ENCODE measurements at places on chromosomes 1 and 21.

DNA sequence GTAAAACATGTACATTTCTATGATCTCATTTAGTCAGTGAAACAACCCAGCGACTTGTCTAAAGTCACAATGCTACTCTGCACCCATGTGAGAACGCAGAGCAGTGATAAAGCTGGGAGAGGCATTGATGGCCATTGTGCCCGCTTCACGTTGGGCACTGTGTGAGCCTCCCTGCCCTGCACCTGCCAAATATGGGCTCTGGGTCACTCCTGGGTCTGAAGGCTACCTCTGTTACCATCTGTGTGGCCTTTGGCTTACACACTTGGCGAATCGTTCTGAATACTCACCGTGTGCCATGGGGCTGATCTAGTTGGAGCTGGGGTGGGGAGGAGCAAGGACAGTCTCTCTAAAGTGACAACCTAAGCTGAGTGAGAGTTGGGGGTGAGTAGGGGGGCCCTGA, 29.9 kb downstream of the PCSK9 start:
- DNase-seq: no peak

- no peak for DNase-seq
Observed at GRCh38 chr1:54361342-54361741, 44.9 kb downstream of the SSBP3 start.

DNA sequence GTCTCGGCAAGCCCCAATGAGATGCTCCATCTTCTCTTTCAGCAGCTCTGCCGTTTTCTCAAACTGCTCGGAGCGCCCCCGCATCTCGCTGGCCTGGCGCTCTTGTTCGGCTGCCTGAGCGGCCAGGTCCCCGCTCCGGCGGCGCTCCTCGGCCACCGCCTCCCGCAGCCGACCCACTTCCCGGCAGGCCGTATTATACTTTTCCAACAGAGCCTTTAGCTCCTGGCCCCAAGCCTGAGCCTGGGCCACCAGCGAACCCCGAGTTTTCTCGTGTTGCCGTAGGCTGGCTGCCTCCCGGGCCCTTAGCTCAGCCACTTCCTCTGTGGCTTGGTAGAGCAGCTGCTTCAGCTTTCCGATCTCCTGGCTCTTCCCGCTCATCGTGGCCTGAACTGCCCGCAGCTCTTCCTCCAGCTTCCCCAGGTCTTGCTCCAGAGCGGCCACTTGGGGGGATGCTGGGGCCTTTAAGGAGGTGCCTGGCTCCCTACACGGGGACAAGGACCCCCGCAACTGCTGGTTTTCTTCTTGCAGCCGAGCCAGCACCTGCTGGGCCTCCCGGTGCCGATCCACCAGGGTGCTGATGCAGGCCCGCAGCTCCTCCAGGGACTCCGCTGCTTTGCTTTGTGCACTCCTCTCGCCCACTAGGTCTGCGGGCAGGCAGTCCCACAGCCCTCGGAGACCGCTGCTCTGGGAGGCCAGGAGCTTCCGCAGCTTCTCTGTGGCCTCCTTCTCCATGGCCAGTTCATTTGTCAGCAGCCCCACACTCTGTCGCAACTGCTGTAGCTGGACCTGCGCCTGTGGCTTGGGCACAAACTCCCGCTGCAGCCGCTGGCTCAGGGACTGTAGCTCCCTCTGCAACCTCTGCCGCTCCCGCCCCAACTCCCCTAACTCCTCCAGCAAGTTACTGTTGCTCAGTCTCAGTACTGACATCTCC, 13.4 kb upstream of the PIAS3 start:
- DNase-seq: no peak

GRCh38 chr1:158652721-158653334, 33.7 kb downstream of the SPTA1 start:
- no peak for DNase-seq

DNA sequence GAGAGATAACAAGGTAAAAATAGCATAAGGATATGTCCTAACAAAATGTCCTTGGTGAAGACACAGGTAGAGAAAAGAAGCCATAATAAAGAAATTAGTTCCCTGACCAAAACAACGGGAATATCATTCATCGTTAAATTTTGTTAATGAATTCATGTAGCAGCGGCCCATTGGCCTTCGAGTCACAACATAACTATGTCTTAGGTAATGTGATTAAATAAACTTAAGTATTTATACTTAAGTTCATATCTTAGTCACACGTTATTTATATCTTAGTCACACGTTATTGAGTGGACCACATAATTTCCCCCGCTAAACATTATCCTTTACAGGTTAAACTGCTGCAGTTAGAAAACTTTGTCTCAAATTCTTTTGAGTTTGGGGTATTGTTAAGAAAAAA, 1.2 kb downstream of the NEXN start:
- DNase-seq: no peak

- no peak for DNase-seq
Observed at GRCh38 chr1:29176576-29176975, 5.1 kb downstream of the SRSF4 start.

DNA sequence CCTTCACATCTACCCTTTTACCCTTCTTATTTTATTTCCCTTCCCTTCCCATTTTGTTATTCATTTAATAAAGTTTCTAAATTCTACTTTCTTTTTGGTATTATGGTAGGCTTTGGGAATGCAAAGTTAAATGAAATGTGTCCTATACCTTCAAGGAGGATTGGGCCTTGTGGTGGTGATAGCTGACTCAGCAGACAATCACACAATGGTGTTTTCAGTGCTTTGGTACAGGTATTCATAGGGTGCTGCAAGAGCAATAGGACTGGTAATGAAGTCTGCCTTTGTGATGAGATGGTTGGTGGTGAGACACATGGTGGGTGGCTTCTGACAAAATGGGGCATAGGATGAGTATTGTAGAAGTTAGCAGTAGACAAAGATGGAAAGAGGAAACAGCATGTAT, 21.9 kb upstream of the SPAG17 start:
- no peak for DNase-seq

Data from Caco-2 (cell line).